CD4-positive, alpha-beta T cell treated with Interleukin-6 for 4 hours (primary cell): ENCODE measurements at places on chromosomes 4 and X.
A peak's percentile ranks its signal among the peaks of the same experiment; 100 is the strongest.

- DNase-seq: no peak
Observed at GRCh38 chr4:122170775-122171174, 18.6 kb downstream of the BLTP1 start.

GRCh38 chr4:26360864-26361263, 40.0 kb downstream of the RBPJ start:
- DNase-seq: no peak

GRCh38 chr4:8176547-8177399, 18.2 kb upstream of the ABLIM2 start:
- peak; percentile 59 for DNase-seq

DNA sequence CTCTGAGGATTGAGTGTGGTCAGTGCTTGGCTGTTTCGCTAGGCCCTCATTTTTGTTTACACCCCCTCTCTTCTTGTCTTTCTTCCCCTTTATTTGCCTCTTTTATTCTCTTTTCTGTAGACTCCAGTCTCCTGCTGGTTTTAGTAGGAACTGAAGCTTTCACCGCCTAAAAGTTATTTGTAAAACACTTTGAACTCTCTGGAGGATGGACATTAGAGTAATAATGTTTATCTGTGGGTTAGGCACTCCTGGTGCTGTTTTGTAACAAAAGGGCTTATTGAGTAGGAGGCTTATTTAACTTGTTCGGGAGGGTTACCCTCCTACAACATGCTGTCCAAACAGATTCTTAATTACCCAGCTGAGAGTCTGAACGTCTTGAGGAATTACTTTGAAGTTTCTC, 1.6 kb upstream of the ARHGAP10 start:
- no peak for DNase-seq

DNA sequence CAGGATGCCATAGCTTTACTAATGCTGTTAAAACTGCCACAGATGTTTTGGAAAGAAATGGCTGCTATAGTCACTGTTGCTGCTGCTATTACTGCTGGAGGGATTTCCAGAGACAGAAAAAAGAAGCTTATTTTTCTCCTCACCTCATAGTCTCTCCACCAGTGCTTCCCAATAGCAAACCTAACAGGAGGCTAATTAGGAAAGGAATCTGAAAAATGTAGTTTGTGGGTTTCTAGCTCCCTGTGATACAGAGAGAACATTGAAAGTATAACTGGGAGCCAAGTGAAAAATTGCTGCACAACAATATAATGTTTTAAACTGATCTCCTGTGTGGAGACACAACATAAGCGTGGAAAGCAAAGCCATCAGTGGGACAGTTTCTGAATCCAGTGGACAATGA, 8.6 kb upstream of the TSPAN7 start:
- no peak for DNase-seq

GRCh38 chrX:122943918-122944317, 240.2 kb upstream of the GRIA3 start:
- no peak for DNase-seq

DNA sequence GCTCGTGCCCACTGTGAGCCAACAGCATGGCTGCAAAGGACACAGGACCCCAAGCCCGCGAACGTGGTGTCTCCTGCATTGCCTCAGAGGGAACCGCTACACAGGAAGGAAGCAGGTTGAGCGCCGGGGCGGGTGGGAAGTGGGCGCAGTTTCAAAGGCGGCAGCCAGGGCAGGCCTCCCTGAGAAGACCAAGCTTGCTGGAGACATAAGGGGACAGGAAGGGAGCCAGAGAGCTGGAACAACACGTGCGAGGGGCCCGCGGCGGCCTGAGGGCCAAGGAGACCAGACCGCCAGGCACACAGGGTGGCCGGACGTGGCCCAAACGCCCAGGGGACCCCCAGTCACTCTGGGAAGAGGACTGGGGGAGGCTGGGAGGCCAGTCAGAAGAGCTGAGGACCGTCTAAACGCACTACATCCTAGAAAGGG, 32.0 kb downstream of the CTBP1 start:
- DNase-seq: peak; percentile 79

- DNase-seq: no peak
Observed at GRCh38 chrX:100356351-100356896, 53.6 kb downstream of the PCDH19 start.

GRCh38 chr4:94442251-94442650, 9.5 kb upstream of the PDLIM5 start:
- DNase-seq: no peak

- no peak for DNase-seq
Observed at GRCh38 chr4:181897935-181898334, 345.3 kb upstream of the TENM3 start.

DNA sequence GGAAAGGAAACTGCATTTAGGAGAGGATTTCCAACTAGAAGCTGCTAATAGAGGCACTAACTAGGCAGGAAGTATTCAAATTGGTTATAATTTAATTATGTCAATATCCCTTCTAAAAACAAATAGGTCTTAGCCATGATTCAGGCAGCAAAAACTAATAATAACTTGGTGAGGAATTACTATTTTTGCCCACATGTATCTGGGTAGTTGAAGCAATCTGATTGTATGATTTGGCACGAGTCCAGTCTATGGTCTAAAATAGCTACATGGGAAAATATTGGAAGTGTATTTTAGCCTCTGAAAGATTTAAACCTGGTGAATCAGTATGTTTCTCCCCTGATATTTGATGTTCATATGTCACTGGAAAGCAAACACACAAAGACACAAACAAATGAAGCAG, 62.2 kb downstream of the MFAP3L start:
- DNase-seq: no peak

GRCh38 chr4:8090744-8091301, 67.8 kb downstream of the ABLIM2 start:
- DNase-seq: no peak

DNA sequence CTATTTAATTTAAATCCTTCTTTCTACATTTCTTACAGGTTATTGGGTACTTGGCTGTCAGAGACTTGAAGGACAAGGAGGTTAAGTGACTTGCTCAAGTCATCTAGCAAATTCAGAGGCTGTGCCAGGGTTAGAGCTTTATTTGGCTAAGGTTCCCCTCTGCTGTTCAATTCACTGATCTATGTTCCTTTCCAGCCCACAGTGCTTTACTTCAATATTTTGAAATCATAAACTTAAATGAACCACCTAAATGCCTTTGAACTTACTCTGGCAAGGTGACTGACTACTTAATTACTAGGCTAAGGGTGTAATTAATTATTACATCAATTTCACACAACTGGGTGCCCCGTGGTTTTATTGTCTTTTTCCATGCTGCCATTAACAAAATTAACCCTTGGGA, 288.7 kb downstream of the CAMK2D start:
- no peak for DNase-seq

DNA sequence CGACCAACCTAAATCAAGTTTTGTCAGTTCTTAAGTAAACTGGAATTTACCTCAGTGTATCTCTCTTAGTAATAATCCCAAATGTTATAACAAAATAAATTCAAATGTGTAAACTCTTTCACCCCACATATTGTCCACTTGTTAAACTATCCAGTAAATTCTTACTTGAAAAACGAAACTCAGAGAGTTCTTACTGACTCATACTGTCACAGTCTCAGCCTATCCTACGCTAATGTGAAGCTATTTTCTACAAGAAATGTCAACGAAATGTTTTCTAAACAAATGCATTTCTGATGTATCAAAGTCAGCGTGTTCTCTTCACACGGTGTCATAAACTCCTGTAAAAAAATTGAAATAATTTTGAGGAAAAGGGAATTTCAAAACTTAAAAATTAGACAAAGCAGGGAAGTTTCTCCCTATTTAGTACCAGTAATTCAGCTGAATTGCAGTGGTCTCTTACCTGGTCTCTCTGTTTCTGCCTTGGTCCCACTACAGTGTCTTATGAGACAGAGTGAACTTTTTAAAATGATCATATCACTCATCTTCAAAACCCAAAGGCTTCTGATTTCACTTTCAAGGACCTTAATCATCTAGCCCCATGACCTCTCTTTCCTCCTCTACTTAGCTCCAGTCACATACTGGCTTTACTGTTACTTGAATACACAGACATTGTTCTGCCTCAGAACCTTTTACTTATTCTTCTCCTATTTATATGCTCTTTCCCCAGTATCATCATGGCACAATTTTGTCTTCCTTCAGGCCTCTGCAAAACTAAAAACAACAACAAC, 63.3 kb downstream of the DCAF8L1 start:
- DNase-seq: no peak

DNA sequence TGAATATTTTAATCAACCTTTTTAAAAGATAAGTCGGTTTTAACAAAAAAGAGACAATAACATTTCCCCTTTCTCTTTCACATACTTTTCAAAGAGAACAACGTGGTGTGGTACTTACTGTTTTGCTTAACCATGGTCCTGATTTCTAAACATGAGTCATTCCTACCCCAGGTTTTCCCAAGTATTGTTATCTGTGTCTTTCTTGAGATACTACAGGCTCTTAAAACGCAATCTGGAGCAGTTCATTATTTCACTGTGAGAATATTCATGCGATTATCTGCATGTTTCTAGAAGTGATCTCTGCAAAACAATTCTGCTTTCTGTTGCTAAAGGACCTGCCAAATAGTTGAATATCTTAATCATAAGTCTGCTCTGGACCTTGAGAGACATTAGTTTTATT, 127.3 kb downstream of the TENM3 start:
- no peak for DNase-seq

DNA sequence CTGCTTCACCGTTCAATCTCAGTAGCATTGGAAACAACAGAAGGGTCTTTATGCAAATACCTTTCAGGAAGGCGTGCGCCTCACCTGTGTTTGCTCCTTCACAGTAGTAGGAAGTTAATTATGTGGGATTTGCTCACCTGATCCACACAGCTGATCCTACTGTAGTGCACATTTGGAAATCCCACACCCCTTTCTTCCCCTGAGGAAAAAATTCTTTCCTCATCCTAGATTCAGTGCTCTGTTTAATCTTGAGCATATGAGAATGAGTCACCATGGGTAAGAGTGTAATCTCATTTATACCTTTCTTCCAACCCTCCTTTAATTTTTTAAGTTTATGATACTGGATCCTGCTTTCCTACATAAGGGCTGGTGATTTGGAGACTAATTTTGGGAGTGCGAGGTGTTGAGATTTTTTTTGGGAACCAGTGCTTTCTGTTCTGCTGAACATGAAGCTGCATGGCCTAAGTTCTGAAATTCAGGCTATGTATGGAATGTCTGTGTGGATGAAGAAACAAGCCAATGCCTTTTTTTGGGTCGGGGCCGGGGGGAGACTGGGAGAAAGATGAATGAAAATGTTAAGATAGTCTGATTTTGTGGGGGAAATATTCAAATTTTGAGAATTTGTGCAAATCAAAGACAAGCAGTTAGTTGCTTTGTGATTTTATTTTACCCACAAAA, 19.0 kb downstream of the GAB1 start:
- no peak for DNase-seq

- DNase-seq: no peak
Observed at GRCh38 chr4:127446427-127446885, 186.3 kb upstream of the INTU start.

DNA sequence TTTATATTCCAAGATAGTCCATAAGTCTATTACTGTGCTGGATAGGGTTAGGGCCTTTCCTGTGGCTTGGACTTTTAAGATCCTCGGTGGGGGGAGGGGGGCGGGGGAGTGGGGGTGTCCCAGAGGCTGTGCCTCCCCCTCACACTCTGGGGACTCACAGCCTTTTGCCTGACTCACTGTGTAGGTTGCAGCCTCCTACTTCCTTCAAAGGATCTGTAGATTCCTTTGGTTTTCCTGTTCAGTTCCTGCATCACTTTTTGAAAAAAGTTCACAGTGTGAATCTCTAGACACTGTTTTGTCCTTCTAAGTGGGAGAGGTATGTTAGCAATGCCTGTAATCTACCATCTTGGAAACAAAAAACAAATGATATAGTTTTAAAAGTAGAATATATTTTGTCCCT, 999.9 kb downstream of the GLUD2 start:
- no peak for DNase-seq

- no peak for DNase-seq
Observed at GRCh38 chrX:108000751-108001150, 18.6 kb upstream of the TEX13B start.

DNA sequence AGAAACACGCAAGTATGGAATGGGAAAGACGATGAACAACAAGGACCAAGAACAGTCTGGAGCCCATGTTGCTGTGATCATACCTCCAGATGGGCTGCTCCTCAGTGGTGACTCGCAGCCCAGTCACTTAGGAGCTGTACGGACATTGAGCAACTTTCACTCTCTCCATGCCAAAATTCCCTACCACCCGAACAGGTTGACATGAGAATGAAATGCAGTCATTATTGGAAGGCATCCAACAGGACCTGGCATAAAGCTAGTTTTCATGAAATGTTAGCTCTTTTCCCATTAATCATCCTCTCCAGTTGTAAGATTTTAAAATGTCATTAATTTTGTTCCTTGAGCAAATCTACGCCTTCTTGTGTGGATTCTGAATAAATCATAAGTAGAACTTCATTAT, 82.7 kb upstream of the GPM6B start:
- no peak for DNase-seq

DNA sequence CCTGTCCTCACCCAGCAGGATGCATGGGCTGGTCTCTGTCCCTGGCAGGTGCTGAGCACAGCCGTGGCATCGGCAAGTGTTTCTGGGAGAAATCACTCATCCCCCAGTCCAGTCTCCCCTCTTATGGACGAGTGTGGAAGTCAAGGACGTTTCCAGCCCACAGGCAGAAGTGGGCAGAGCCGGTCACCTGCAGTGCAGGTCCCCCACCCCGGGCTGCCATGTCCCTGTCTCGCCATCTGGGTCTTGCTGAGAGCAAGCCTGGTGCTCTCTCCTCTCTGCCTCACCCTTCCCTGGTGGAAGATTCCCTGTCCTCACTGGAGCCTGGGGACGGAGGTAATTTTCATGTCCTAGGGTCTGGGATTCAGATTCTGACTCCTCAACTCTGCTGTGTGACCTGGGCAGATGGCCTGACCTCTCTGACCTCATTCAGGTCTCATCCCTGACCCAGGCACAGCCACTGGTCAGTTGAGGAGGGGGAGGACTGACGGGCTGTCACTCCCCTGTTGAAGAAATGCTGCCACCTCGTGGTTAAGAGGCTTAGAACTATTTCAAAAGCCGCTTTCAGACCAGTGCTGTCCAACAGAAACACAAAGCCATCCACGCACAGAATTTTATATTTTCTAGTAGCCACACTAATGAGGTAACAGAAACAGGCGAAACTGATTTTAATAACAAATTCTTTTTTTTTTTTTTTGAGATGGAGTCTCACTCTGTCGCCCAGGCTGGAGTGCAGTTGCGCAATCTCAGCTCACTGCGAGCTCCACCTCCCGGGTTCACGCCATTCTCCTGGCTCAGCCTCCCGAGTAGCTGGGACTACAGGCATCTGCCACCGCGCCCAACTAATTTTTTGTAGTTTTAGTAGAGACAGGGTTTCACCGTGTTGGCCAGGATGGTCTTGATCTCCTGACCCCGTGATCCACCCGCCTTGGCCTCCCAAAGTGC, 1.8 kb downstream of the CPZ start:
- DNase-seq: no peak

DNA sequence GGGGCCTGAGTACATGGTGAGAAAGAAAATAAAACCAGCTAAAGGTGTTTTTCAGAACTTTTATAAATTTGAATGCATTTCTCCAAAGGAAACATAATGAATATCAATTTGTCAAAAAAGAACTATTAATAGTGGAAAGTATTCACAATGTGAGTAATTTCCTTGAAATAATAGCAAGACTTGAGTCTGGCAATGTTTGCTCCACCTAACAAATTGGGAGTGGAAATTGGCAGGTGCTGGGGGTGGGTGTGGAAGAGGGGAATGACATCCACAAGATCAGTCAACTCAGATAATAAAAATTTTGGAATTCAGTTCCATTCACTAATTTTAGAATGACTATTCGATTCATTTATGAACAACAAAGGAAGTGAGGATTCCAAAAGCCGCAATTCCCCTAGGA, 884.8 kb upstream of the SLIT2 start:
- no peak for DNase-seq
